ENCODE measurements at places on chromosomes 5 and 9.

- DNase-seq = no peak
Observed at GRCh38 chr9:81656004-81656403, 33.3 kb downstream of the TLE1 start.

DNA sequence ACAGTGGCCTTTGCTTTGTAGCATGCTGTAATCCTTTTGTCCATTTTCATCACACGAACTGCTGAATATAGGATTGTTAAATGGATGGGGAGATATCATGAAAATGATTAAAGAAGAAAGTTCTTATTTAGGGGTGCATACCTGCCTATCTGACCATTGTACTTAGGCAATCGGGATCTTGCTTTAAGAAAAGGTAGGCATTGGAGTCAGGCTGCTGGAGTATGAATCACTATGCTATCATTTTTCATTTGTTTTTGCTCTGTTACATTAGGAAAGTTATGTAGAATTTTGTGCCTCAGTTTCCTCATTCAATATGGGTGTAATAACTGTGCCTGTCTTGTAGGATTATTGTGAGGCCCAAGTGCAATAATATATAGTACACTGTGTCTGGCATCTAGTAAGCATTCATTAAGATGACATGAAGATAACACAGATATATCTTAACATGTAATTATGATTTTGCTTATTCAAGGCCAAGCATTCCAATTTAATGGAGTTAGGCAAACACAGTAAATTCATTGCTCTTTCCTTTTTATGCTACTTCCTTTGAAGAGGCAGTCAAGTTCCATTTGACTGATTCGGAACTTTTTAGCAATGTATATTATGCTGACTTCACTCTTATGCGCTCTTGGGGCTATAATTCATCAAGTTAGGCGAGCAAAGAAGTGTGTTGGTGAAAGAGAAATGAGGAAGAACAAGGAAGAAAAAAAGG, 109.9 kb upstream of the CDKN2B start:
- no peak for DNase-seq

- no peak for DNase-seq
Observed at GRCh38 chr5:163595932-163596607, 90.7 kb downstream of the MAT2B start.

DNA sequence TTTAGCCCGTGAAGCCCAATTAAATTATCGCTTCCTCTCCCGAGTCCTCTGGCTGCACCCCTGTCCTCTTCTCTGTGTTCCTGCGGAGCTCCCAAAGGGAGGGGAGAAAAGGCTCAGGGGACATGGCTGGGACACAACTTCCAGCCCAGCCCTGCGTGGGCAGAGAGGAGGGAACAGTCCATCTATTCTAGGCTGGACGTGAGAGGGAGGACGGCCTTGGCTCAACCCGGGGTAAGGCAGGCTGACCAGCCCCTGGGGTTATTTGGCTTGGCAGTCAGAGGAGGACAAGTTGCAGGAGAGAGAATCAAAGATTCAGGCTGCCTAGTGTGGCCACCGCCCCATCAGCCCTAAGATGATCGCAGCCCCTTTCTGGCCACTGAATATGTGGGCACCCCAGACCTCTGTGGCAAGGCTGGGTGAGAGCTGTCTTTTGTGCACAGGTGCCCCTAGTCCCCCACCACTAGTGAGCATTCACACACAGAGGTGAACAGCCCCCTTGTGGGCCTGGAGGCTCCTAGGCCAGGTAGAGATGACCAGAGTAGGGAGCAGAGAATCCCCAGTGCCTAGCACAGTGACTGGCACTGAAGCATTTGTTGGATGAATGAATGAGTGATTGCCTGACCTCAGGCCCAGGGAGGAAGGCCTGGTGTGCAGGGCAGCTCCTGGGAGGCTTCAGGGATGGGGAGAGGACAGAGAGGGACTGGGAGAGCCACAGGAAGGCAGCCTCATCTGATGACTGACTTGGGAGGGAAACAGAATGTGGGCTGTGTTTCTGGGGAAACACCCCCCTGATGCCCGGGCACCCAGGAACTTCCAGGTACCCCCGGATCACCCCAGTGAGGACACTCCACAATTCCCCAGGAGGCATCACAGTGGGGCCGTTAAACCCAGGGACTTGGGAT, 133.9 kb downstream of the C9orf50 start:
- DNase-seq = no peak

GRCh38 chr5:119274767-119275130, 81.1 kb upstream of the TNFAIP8 start:
- no peak for DNase-seq

DNA sequence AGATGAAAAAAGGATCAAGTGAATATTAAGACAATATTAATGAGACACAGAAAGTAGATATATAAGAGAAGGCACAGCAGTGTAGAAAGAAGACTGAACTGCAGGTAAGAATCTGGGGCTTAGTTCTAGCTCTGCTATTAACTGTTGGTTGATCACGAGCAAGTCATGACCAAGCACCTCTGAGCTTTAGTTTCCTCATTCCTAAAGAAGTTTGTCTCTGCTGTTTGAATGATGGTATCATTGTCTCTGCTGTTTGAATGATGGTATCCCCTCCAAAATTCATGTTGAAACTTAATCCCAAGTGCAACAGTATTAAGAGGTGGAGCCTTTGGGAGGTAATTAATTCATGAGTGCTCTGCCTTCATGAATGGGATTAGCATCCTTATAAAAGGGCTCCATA, 2.5 kb upstream of the NME5 start:
- DNase-seq = no peak

DNA sequence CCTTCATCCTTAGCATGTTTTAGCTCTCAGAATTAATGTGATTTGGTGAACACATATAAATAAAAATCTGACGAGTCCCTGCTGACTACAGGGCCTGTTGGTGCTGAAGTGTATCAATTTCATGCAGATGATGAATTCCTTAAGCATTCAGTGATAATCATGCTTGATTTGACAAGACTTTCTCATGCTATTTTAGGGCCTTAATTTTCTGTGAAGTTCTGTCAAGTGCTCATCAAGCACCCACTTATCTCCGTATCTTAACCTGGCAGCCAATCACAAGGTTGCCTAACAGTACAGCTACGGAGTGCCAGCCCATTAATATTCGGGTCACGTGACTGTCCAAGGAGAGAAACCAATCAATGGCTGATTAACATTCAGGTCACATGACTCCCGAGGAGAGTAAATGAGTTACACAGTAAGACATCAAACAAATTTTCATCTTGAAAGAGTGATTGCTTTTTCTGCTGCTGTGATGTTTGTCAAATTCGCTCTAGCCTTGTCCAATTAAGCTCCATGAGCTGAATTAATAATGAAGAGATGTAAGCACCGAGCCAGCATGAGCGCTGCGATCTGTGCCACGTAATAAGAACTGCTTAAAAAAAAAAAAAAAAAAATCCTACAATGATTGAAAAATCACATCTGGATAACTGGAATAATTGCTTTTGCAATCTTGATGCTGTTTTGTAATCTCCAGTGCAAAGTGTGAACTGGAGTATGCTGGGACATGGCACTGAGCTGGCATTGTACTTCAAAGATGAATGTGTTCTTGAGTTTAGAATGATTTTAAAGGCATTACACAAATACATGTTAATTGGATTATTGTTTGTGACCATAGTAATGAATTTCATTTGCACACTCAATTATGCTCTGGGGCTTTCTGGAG, 104.3 kb upstream of the SPATA31D4 start:
- no peak for DNase-seq

DNA sequence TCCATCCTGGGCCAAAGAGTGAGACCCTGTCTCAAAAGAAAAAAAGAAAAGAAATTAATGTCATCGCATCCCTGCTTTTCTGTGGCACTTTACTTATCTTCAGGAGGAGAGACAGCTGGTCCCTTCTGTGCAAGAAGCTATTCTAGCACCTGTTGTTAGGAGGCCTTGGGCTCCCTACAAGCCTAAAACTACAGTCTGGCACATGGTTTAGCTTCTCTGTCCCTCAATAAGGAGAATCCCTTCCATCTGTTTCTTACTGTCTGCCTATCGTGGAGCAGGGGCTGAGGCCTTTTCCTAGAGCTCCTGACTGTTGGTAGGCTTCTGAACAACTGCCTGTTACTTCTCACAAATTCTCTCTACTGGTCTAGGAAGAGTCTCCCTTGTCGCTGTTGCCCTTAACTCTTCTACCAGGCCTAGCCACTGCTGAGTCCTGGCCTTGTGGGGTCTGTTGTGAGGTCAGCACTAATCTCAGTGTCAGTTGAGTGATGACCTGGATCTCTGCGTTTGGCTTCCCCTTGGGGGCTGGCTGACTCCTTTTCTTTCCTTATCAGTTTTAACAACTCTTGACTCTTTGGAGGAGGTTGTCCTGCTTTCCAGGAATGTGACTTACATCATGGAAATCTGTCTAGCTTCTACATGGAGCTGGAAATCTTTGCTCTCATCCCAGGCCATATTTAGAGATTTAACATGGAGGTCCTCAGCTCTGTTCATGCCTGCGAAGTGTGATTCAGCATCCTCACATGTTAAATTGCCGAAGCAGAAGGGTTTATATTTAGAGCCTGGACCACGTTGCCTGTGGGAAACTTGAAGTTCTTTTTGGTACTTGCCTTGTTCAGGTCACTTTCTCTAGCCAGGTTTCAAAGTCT, 5.7 kb upstream of the GARNL3 start:
- DNase-seq = no peak

GRCh38 chr5:63409737-63410136, 552.5 kb downstream of the HTR1A start:
- DNase-seq = no peak

- DNase-seq = no peak
Observed at GRCh38 chr5:10489810-10490426, 48.2 kb downstream of the ROPN1L start.

- DNase-seq = no peak
Observed at GRCh38 chr9:97695995-97696802, 941 bp downstream of the XPA start.

GRCh38 chr5:91244380-91245073, 138.6 kb downstream of the ARRDC3 start:
- DNase-seq = no peak

DNA sequence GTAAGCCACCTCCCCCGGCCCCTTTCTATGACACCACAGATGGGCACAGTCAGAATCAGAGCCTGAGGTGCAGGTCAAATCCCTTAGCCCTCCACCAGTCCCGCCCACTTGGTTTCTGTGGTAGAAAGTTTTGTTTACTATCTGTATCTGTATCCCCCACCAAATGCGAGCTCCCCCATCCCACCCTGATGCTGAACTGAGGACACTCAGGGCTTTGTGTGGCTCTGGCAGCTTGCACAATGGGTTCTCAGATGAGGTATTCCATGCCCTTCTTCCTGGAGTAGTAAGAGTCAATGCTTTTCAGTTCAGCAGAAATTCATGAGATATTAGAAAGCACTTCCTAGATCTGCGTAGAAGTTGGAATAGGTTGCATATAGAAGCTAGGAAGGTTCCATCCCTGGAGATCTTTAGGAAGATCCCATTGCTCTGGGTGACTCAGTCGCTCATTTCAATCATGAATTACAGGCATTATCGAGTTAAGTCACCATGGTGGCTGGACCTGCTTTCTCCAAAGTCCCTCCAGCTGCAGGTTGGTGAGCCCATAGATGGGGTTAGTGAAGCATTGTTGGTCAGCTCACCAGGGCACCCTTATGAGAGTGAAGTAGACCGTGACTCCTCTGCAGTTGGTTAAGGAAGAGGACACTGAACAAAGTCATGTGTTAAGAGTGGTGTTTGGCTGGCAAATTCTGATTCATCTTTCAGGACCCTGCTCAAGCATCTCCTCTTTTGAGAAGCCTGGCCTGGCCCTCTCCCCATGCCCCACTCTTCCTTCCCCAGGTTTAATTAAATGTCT, 10.6 kb upstream of the KCNIP1 start:
- DNase-seq = no peak

DNA sequence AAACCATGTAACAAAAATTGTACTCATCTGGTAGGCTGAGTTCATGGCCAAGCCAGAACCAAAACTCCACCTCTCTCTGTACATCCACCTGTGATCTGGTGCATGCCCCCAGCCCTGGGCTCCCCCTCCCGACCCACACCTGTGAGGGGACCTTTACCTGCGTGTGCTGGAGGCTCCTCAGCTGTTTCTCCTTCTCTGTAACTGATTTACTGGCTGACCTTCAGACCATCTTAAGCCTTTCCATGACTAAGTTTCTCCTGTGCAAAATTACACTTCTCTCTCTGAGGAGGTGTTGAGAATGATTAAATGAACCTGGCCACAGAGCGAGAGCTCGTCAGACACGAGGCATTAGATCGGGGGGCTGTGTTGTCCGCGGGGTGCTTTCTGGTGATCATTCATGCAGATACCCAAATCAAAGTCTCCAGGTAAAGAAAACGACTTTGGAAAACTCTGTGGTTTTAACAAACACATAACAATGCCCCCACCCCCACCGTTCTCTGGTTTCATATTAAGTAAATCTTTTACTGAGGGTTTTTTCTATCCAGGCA, 136.4 kb downstream of the SEMA5A start:
- DNase-seq = no peak

GRCh38 chr5:71695595-71695994, 23.5 kb upstream of the CARTPT start:
- DNase-seq = no peak

GRCh38 chr5:103120607-103121200, 603 bp downstream of the PPIP5K2 start:
- DNase-seq = no peak

- no peak for DNase-seq
Observed at GRCh38 chr9:132671620-132672412, 1.6 kb downstream of the GTF3C4 start.

GRCh38 chr5:97427235-97427634, 244.2 kb upstream of the RIOK2 start:
- DNase-seq = no peak

DNA sequence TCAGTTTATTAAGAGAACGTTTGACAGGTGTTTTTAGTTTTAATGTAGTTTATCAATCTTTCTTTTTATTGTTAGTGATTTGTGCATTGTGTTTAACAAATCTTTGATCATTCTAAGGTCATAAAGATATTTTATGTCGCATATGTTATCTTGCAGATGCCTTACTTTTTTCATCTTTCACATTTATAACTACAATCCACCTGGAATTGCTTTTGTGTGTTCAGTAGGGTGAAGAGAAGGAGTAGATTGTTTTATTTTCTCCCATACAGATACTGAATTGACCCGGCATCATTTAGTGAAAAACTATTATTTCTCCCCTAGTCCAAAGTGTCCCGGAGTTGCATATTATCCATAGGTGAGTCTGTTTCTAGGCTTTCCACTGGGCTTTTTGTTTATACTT, 179.4 kb upstream of the RGMB start:
- no peak for DNase-seq

DNA sequence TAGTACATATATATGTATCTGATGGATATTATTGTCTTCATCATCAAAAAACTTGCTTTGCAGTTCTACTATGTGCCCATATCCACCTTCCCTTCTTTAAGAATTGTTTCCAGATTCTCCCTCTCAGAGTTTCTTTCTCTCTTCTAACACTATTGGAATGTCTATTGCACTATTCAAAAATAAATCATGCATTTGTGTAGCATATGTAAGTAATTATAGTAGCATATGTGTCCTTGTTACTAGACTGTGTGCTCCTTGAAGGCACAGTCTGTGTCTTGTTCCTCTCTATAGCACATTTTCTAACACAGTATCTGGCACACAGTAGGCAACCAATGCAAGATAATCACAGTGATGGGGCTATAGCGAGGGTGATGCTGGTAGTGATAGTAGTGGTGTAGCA, 43.4 kb upstream of the TRIM32 start:
- no peak for DNase-seq

GRCh38 chr9:134033516-134034214, 8.4 kb downstream of the BRD3OS start:
- no peak for DNase-seq
